Activated naive CD8-positive, alpha-beta T cell treated with anti-CD3 and anti-CD28 coated beads, Interleukin-2, amount 10 ng/mL, durations not matched to agents 7 days and 5 days (primary cell): ENCODE measurements at places on chromosomes 1 and 21.

DNA sequence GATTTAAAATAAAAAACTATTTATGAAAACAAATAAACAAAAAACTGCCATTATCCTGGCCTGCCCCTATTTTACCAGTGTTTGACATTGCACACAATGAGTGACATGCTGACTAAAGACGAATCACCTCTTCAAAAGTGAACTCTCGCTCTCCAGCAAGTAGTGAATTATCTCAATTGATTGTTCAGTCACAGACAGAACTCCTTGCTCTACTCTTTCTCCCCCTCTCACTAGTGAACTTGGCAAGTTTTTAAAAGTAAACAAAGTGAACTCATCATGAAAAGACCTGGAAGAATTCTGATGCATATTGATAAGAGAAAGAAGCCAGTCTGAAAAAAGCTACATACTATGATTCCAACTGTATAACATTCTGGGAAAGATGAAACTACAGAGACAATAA, 4.7 kb upstream of the C1orf52 start:
- H3K27me3 ChIP-seq = no peaks in the 10 kb centered on the region
- no peak overlapping the region for H3K4me3 ChIP-seq
- DNase-seq = no peak
- peaks cover 31% of the 10 kb centered on the region for H3K36me3 ChIP-seq
- H3K27ac ChIP-seq = no peak overlapping the region

- no peak for DNase-seq
- no peaks in the 10 kb centered on the region for H3K36me3 ChIP-seq
- no peak overlapping the region for H3K4me3 ChIP-seq
- H3K27ac ChIP-seq = no peak overlapping the region
- H3K27me3 ChIP-seq = peaks cover 7% of the 10 kb centered on the region
These were observed 17.5 kb upstream of the PRKAA2 start for GRCh38 chr1:56627636-56628039.

DNA sequence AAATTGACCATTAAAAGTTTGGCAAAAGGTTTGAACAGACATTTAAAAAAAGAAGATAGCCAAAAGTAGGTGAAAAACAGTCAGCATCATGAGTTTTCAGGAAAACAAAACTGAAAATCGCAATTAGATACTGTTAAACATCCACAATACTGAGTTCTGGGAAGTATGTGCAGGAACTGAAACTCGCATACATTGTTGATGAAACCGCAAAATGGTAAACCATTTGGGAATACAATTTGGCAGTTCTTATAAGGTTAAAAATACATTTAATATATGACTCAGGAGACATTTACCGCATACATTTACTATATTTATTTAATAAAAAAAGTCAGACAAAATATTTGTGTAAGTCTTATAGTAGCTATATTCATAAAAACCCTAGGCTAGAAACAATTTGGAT, 393.2 kb downstream of the COL11A1 start:
- H3K4me1 ChIP-seq = no peaks in the 10 kb centered on the region
- no peaks in the 10 kb centered on the region for H3K27me3 ChIP-seq
- no peak for DNase-seq
- H3K27ac ChIP-seq = no peak overlapping the region
- no peaks in the 10 kb centered on the region for H3K36me3 ChIP-seq
- H3K4me3 ChIP-seq = no peak overlapping the region

- H3K4me1 ChIP-seq = peaks cover 5% of the 10 kb centered on the region
- no peaks in the 10 kb centered on the region for H3K27me3 ChIP-seq
- DNase-seq = no peak
- H3K27ac ChIP-seq = no peak overlapping the region
- H3K4me3 ChIP-seq = no peak overlapping the region
- no peaks in the 10 kb centered on the region for H3K36me3 ChIP-seq
These were observed 12.6 kb downstream of the RIMKLA start for GRCh38 chr1:42392967-42393848.

GRCh38 chr1:79741720-79742421, 735.3 kb upstream of the ADGRL4 start:
- H3K36me3 ChIP-seq = no peaks in the 10 kb centered on the region
- H3K27me3 ChIP-seq = no peaks in the 10 kb centered on the region
- no peak for DNase-seq
- no peak overlapping the region for H3K27ac ChIP-seq
- H3K4me3 ChIP-seq = no peak overlapping the region
- no peaks in the 10 kb centered on the region for H3K4me1 ChIP-seq

DNA sequence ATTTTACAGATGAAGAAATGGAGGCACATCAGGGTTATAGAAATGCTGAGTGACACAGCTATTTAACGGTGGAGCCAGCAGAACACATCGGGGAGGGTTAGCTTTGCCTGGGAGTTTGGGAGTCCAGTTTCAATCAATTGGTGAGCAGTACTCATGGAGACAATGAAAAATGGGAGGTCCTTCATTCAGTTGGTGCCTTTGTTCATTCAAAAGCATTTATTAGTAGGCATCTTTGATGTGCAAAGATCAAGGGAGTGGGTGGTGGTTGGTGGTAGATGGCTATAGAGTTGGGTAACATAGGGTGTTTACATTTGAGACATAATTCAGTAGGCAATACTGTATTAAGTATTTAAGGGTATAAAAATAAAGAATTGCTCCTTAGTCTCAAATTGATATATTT, 183.7 kb upstream of the LMO4 start:
- H3K36me3 ChIP-seq = no peaks in the 10 kb centered on the region
- H3K4me3 ChIP-seq = no peak overlapping the region
- DNase-seq = no peak
- H3K27ac ChIP-seq = no peak overlapping the region
- H3K27me3 ChIP-seq = peaks cover 22% of the 10 kb centered on the region
- H3K4me1 ChIP-seq = no peaks in the 10 kb centered on the region

DNA sequence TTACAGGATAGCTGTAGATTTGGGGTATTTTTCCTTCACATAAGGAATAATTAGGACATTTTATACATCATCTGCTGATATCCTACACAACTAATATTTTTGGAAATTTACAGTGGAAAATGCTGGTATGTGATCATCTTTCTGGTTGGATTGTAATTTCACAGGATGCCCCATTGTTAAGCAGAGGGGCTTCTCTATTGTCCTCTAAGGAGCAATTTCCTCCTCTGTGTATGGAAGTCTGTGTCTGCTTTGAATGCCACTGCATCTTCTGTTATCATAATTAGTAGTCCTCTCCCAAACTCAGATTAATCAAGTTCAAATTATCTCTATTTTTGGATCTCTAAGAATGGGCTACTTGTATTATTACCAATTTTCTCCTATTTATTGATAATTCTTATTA, 988.1 kb upstream of the B3GALT2 start:
- no peak for DNase-seq
- H3K4me1 ChIP-seq = no peaks in the 10 kb centered on the region
- no peaks in the 10 kb centered on the region for H3K36me3 ChIP-seq
- no peak overlapping the region for H3K4me3 ChIP-seq

- no peak overlapping the region for H3K27ac ChIP-seq
- H3K4me3 ChIP-seq = no peak overlapping the region
- H3K27me3 ChIP-seq = no peaks in the 10 kb centered on the region
- H3K36me3 ChIP-seq = no peaks in the 10 kb centered on the region
These were observed 469.8 kb upstream of the ZP4 start for GRCh38 chr1:238360474-238360873.

DNA sequence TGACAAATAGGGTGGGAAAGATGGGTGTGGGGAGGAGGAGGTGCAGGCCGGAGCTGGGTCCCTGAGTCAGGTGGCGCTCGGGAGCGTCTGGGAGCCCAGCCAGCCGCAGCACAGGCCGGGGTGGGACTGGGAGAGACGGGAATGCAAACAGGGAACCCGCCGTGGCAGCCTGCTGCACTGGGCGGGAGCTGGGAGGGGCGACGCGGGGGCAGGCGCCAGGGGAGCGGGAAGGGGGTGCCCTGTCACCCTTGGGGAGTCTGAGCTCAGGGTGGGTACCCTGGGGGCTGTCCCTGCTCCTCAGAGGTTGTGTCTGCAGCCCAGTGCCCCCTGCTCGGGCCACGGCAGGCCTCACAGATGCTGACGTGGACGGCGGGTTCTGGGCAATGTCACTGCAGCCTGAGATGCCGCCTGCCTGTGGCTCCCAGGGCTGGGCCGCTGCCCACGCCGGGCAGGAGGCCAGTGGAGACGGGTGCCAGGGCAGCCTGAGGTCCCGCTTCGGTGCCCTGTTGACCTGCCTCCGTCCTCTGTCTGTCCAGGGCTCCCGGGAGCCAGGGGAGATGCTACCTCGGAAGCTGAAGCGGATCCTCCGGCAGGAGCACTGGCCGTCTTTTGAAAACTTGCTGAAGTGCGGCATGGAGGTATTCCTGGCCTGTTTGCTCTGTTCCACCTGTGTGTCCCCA, 16.6 kb upstream of the LRRC3 start:
- no peak for DNase-seq
- H3K27me3 ChIP-seq = no peaks in the 10 kb centered on the region
- no peaks in the 10 kb centered on the region for H3K4me1 ChIP-seq
- peaks cover 7% of the 10 kb centered on the region for H3K36me3 ChIP-seq
- no peak overlapping the region for H3K4me3 ChIP-seq
- no peak overlapping the region for H3K27ac ChIP-seq

DNA sequence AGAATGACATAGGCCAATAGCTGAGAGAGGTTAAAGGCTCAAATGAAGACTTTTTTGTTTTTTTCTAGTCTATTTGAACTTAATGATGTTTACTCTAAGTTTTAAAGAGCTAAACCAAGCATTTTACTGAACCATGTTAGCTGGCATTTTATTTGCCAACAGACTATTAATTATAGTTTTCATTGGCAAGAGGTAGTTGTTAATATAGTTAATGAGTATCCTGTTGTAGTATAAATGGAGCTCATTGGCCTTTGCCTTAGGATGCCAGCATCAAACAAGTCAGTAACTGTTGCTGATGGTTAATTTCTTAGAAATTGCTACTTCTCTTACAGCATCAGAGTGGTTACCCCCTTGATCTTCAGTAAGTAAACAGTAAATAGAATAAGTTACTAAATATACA, 339.0 kb upstream of the B3GALT2 start:
- peaks cover 10% of the 10 kb centered on the region for H3K36me3 ChIP-seq
- H3K4me1 ChIP-seq = peaks cover 2% of the 10 kb centered on the region
- H3K4me3 ChIP-seq = no peak overlapping the region
- no peak overlapping the region for H3K27ac ChIP-seq
- no peaks in the 10 kb centered on the region for H3K27me3 ChIP-seq

DNA sequence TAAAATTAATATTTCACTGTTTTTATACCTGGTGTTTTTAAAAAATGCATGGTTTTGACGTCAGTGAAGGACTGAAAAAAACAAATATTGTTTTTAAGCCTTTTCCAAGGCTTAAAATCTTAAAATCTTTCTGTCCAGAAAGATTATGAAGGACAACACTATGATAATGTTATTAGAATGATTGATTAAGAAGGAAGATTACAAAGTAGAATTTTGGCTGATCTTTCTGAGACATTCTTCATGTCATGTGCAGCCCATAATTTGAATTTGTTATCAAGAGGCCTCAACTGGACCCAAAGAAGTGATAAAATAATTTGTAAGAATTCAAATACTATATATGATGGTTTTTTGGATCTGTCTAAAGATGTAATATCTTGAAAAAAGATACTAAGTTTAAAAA, 584.4 kb upstream of the CXADR start:
- H3K4me3 ChIP-seq = no peak overlapping the region
- DNase-seq = no peak
- H3K27ac ChIP-seq = no peak overlapping the region
- no peaks in the 10 kb centered on the region for H3K36me3 ChIP-seq

DNA sequence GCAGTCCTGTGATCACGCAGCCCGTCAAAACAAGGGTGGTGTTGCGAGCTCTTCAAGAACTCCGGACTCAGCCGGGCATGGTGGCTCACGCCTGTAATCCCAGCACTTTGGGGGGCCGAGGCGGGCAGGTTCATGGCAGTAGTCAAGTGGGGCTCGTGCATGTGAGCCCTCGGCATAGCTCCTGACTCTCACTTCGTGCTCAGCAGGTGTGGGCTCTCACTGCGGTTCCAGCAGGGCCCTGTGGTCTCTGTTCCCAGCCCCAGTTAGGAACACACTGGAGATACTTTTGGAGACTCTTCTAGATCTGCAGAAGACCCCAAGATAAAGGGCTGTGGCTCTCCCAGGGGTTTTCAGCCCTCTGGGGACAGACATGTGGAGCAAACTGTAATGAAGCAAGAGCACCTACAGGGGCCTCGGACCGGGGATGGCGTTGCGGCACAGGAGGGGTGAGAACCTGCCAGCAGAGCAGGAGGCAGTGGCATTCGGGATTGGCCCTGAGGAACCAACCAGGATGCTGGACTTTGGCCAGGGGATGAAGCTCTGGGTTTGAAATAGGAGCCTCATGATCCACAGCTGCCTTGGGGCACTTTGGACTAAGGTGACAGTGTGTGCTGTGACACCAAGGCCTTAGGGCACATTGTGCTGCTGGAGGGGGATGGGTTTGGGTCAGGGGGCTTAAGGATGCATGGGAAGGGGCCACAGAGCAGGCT, 443.2 kb downstream of the CAMTA1 start:
- no peaks in the 10 kb centered on the region for H3K4me1 ChIP-seq
- no peak for DNase-seq
- no peak overlapping the region for H3K27ac ChIP-seq
- peaks cover 2% of the 10 kb centered on the region for H3K27me3 ChIP-seq

- no peak overlapping the region for H3K4me3 ChIP-seq
- H3K4me1 ChIP-seq = no peaks in the 10 kb centered on the region
- no peak overlapping the region for H3K27ac ChIP-seq
- no peaks in the 10 kb centered on the region for H3K36me3 ChIP-seq
- DNase-seq = no peak
- H3K27me3 ChIP-seq = peaks cover 4% of the 10 kb centered on the region
These were observed 57.3 kb upstream of the BCAR3 start for GRCh38 chr1:93738926-93739325.

DNA sequence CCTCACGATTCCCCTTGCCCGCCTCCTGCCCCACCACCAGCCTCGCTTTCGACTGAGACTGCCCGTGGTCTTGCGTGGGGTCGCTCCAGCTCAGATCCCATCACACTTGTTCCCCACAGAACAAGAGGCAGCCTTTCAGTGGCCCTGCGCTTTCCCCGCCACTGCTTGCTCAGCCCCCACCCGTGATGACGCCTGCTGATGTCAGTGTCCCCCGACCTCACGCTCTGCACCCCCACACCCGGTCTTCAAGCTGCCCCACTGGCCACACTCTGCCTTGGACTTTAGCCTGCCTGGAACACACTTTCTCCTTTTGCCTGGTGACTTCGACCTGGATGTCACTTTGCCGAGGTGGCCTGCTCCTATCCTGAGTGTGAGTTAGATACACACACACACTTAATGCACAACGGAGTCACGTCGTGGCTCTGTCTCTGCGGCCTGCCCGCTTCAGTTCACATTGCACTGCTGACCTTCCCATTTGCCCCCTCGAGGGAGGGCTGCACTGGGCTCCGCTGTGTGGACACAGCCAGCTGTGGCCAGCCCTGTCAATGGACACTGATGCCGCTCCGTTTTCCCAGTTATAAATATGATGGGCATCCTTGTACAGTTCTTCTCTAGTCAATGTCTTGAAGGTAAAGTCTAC, 13.0 kb downstream of the AGPAT3 start:
- H3K36me3 ChIP-seq = peaks cover 32% of the 10 kb centered on the region
- peak; percentile 13 for DNase-seq
- no peak overlapping the region for H3K4me3 ChIP-seq
- peaks cover 31% of the 10 kb centered on the region for H3K4me1 ChIP-seq
- no peaks in the 10 kb centered on the region for H3K27me3 ChIP-seq

DNA sequence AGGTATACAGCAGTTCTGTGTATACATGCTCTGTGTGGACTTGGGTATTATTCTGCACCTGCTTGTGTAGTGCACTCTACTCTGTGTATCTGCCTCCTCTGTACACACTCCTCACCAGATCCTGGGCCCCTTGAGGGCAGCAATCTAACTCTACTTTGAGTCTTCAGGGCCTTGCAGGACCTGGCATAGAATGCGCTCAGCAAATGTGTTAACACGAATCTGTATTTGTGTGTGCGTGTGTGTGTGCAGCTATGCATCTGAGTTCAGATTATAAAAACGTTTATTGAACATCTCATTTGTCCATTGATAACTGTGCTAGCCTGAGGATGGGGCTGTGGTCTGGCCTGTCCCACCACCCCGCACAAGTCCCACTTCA, 3.9 kb upstream of the MEF2D start:
- H3K36me3 ChIP-seq = peaks cover 6% of the 10 kb centered on the region
- peak overlapping the region; percentile 80 for H3K4me3 ChIP-seq
- no peak for DNase-seq
- H3K27me3 ChIP-seq = no peaks in the 10 kb centered on the region
